ENCODE measurements at places on chromosomes 1 and 21.

- no peak for DNase-seq
Measured at GRCh38 chr1:230647321-230647720, 5.0 kb downstream of the COG2 start.

- no peak for DNase-seq
Measured at GRCh38 chr1:192485692-192486436, 89.7 kb upstream of the RGS1 start.

DNA sequence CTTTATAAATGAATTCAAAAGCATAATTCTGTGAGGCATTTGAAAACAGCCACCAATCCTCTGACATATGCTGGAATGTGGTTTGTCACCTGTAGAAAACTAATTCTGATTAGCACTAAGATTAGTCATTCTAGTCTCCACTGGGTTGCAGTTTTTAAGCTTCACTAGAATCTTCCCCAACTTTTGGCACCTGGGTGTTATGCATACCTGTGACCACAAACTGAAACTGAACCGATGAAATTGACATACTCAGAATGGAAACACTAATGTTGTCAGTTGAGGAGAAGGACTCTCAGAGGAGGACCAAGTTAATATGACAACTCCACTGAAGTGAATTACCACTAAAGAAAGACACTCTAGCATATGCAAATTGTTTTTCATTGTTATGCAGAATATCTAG is 285.8 kb upstream of the NEGR1 start:
- DNase-seq, result no peak

DNA sequence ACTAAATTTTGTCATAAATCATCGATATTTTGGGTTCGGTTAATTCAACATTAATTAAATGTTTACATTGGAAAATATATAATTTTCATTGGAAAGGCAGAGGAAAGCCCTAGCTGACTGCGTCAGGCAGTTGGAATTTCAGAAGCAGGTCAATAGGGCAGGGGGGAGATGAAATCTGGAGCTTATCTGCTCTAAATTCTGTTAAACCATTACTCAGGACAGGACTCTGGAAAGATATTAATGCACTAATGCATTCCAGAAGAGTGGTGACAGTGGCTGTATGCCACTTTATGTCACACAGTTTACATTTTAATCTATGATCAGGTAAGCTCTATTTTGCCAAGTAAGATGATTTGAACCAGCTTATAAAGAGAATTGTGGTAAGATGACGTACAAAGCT is 153.0 kb upstream of the B3GALT2 start:
- DNase-seq, result no peak

DNA sequence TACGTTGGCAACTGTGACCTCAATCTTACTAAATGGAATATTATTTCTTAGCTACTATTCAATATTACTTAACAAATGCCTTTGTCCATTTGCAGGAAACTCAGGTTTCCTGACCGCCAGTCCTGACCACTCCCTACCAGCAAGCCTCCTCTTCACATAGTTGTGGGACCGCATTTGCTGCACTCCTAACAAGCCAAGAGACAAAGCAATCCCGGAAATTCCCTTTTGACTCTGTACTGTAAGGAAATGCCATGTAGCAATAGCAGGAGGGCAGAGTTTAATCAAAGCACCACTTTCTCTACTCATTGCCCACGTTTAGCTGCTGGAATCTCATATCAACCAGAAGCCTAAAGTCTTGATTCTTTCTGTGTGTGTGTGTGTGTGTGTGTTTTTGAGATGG is 28.1 kb upstream of the ACBD6 start:
- no peak for DNase-seq

DNA sequence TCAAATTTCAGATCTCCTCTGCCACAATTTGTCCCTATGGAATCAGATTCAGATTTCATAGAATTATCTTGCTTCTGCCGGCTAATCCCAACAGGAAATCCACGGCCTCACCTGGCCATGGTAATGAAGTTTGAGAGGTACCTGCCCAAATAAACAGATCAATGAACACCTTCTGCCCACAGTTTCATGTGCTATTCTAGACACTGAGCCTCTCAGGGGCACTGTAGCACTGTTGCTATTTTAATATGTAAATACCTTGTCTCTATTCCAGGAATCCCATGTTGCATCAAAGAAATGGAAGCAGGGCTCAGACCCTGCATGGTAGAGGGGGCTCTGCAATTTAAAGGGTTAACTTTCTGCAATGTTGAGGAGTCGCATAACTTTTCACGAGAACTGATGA is 593.1 kb downstream of the PTBP2 start:
- DNase-seq, result peak; percentile 56

DNA sequence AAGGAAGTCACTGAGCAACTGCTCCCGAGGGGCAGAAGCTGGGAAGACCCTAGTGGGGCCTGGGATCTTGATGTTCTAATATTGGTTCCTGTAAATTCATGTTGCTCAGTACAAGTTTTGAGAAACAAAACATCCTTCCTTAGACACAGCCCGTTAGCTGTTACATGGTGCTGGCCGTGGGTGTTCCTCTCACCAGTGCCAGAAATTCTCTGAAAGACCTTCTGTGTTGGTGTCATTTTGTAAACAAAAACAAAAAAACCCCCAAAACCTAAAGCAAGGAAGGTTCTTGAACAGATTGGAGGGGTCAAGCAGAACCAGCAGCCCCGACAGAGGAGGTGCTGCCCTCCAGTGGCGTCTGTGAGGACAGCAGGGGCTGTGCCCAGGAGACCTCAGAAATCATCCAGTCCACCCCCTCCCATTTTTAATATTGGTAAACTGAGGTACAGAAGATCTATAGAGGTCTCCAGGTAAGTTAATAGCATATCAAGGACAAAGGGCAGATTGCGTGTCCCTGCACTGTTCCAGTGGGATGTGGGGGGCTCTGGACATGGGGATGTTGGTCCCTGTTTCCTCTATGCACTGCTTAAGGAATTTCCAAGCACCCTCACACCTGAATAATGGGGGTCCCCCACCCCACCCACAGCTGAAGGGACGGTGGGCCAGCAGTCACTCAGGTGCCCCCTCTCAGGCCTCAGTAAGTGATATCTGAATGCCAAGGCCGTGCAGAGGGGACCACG is 38.2 kb downstream of the SLC2A7 start:
- no peak for DNase-seq

DNA sequence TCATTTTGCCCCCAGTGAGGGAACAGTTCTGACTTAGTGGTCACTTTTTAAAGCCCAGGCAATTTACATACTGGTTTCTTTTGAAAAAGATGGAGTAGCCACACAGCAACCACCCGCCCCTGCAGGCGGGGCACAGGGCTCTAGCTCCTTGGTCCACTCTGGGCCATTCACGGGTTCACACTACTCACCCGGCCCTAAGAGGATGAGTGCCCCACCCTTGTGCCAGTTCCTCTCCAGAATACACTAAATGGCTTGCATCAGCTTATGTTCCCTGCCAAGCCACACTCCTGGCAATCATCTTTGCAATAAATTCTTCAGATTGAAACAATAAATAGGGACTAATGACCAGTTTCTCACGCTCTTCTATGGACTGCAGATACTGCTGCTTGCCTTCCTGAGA is 15.7 kb upstream of the ATP13A2 start:
- DNase-seq, result no peak

All from NCI-H2029 treated with DMSO at 0.1 percent for 48 hours (cell line).